ENCODE measurements at places on chromosomes 5 and 9.

DNA sequence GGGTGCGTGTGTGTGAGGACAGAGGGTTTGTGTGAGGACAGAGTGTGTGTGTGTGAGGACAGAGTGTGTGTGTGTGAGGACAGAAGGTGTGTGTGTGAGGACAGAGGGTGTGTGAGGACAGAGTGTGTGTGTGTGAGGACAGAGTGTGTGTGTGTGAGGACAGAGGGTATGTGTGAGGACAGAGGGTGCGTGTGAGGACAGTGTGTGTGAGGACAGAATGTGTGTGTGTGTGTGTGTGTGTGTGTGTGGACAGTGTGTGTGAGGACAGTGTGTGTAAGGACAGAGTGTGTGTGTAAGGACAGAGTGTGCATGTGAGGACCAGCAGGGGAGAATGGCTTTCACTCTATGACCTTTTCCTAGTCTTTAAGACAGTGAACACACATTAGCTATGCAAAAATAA lies 63.1 kb upstream of the UBAC1 start:
- DNase-seq, result no peak

- no peak for DNase-seq
Measured at GRCh38 chr5:15959370-15960164, 220.0 kb downstream of the MARCHF11 start.

GRCh38 chr5:143569722-143570567 lies 166.5 kb upstream of the NR3C1 start:
- no peak for DNase-seq

DNA sequence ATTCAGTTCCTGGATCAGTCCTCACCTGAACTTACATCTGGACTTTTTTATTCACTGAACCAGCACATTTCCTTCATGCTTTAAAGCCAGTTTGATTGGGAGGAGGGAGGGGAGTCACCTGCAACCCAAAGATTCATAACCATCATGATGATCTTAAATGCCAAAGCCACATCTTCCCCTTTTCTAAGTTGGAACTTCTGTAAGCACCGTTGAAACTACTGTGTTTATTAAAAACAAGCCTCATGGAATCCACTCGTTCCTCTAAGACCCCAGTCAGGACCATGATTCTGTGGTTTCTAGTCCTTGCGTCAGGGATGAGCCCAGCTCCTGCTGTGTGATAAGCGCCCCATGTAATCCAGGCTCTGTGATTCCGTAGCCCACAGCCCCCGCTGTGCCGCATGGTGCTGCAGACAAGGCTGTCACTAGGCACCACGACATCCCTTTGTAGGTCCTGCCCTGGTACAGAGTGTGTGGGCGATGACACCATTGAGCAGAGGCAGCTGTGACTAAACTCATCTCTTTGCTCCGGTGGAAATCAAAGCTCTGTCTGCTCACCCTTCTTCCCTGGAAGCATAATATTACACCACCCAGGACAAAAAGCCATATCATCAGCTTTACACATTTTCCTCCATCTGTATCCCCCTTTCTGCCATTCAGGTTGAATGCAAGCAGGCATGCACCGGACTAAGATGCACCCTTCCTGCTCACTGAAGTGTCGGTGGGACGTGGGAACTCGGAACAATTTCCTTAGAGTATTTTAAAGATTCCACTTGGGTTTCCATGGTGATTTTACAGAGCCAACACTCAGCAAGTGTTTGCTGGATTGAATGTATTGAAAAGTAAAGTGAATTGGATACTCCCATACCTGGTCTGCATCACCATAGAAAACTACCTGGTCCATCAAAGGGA lies 132.0 kb upstream of the FSTL4 start:
- DNase-seq, result no peak

DNA sequence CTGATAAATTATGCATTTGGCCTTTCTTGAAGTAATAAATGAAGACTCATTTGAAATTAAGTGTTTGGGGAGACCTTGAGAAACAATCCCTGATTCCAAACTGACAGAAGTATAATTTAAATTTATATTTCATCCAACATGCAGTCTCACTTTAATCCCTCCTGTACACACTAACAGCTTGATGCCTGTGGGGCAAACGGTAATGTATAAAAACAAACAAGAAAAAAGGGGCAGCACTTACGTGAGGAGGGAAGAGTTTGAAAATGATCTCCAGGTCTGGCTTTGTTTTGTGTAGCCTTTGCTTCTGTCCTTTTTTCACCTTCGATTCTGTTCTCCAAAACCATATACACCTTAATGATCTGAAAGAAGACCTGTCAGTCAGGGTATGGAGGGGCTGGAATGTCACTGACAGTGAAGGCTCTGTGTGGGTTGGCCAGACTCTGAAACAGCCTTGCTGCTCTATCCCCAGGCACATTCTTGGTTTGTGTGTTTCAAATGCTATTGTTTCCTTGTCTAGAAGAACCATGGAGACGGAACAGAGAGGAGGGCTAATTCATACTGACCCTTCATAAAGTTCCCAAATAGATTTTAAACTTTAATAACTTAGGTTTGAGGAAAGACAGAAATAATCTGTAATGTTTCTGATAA lies 338.2 kb upstream of the WWC1 start:
- no peak for DNase-seq
